Retinal pigment epithelial cell (primary cell): ENCODE measurements at places on chromosomes 13 and 19.
A peak's percentile ranks its signal among the peaks of the same experiment; 100 is the strongest.

- DNase-seq = no peak
Measured at GRCh38 chr13:22024381-22024994, 353.6 kb downstream of the FGF9 start.

DNA sequence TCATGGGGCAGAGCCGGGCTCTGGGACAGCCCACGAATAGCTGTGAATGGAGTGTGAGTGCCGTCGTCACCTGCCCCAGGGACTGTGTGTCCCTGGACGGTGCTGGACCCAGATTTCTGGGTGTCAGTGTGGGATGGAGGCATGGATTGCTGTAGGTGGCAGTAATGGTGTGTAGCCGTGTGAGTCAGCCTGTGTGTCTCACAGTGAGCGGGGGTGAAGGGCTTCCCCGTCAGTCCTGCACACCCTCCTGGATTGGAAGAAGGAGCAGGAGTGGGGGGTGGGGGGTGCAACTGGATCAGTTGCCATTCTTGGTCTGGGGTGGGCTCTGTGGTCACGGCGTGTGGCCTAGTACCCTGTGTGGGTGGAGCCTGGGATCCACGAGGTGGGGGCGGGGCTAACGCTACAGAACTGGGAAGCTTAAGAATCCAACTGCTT lies 6.5 kb upstream of the LTBP4 start:
- DNase-seq = no peak

DNA sequence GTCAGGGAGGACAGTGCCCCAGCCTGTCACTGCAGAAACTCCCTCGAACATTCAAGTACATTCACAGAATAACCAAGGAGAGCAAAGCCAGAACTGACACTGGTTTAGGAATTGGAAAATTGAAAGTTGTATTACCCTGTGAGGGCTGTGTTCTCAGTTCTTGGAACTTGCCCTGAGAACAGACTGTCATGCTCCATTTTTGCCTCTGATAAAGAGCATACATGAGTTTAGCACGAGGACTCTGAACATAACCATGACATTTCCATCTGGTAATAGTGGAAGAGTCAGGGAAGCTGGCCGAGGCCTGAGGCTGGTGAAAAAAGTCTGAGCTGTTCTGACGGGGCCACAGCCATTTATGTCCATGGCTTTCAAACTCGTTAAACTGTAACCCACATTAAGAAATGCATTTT lies 15.2 kb upstream of the SLC25A30 start:
- DNase-seq = no peak

DNA sequence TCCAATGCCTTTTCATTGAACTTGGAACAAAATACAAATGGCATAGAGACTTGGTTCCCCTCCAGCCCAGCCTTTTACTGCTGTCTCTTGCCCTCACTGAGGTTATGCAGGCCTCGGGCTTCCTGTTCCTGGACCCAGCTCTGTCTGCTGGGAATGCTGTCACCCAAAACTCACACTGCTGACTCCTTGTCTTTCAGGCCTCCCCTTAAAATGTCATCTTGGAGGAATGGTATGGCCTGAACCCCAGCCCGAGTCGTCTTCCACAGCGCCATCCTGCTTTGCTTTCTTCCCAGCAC lies 9.7 kb upstream of the ANKRD10 start:
- DNase-seq = no peak

DNA sequence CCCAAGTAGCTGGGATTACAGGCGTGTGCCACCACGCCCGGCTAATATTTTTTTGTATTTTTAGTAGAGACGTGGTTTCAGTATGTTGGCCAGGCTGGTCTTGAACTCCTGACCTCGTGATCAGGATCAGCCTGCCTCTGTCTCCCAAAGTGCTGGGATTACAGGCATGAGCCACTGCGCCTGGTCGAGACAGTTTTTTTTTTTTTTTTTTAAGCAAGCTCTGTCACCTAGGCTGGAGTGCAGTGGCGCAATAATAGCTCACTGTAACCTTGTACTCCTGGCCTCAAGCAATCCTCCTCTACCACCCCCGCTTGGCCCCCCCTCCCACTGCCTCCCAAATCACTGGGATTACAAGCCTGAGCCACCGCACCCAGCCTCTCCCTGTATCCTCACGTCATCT lies 6.4 kb upstream of the MAP2K7 start:
- DNase-seq = no peak

DNA sequence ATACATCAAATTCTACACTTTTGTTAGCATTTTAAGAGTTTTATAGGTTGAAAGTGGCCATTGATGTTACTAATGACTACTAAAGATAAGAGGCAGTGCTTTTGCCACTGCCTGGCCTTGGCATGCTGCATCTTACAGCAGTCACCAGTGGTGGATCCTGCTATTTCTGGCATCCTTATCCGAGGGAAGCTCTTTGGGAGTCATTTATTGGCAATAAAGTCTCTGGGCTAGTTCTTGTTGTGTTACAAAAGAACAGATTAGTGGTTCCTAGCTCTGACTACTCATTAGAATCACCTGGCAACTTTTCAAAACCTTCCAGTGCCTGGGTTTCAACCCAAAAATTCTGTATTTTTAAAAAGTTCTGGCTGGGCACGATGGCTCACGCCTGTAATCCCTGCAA lies 94.5 kb downstream of the ZMYM2 start:
- no peak for DNase-seq

GRCh38 chr19:35991731-35992450 lies 3.1 kb upstream of the SDHAF1 start:
- no peak for DNase-seq

GRCh38 chr13:80259159-80259558 lies 81.8 kb downstream of the SPRY2 start:
- DNase-seq = no peak

GRCh38 chr19:10911579-10912363 lies 16.7 kb downstream of the YIPF2 start:
- DNase-seq = no peak

- DNase-seq = no peak
Measured at GRCh38 chr13:22092791-22093560, 422.1 kb downstream of the FGF9 start.

DNA sequence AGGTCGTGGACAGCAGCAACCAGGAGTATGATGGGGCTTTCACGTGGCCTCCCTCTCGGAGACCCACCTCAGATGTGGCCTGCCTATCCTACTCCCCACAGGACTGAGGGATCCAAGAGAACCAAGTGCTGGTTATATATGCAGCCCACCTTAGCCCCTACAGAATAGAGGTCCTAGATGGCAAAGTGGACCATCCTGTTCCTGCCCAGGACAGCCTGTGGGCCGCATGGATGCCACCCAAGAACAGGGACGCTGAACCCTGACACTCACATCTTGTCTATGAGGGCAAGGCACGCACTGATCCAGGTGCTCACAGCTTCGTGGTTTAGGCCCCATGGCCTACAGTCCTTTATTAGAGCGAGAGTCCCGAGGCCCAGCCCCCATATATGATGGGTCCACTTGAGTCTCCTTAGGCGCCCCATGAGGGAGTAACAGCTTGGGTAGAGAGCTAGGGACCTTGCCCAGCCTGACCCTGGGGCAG lies 1.5 kb upstream of the SLC27A5 start:
- DNase-seq = no peak

DNA sequence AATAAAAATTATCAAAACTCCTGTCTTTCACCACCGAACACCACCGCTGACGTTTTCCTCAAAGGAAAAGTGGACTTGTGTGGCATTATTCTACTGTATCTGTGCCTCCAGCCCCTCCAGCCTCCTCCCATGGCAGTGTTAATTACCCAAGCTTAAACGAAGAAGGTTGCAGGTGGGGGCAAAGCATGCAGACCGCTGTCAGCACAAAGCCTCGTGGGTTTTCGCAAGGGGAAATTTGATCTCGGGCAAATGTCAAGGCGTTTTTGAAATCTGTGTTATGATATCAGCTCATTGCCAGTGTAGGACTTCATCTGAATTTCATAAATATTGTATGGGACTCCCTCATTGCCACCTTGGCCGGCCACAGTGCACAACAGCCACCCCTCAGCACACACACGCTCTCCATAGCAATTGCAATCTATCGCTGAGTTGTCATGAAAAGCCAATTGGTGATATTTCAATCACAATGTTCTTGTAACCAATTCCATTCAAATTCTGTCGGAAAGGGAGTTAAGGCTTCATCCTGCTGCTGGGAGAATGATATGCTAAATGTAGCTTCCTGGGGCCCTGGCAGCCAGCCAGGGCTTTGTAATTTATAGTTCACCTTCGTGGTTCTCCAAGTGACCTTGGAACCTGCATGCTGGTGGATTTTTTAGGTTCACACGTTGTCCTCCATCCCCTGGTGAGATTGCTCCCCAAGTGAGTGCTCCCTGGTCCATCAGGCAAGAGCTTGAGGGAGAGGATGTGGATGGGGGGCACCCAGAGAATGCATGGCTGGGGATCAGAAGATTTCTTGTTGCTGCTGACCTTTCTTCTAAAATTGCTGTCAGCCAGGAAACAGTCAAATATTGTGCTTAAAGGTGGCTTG lies 16.6 kb downstream of the CHST8 start:
- no peak for DNase-seq

GRCh38 chr13:51590971-51591627 lies 6.8 kb downstream of the WDFY2 start:
- no peak for DNase-seq

GRCh38 chr13:85277748-85278147 lies 521.5 kb downstream of the SLITRK6 start:
- DNase-seq = peak; percentile 63

DNA sequence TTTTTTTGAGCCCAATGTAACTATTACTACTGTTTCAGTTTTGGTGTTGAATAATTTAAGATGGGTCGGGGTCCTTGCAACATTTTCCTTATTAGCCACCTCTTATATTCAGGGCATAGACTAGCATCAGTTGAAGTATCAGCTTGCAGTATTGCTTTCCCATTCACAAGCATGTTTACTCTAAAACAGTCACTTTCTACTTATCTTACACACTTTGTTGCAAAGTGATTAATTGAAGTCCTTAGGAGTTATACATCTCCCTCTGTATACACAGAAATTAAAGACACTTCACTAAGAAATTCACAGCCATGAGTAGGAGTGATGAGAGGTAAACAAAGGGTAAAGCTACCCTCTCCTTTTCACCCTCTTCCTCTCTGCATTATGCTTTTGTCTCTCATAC lies 27.6 kb downstream of the SLAIN1 start:
- no peak for DNase-seq

GRCh38 chr13:90055121-90055520 lies 1292.4 kb upstream of the MIR17HG start:
- no peak for DNase-seq

DNA sequence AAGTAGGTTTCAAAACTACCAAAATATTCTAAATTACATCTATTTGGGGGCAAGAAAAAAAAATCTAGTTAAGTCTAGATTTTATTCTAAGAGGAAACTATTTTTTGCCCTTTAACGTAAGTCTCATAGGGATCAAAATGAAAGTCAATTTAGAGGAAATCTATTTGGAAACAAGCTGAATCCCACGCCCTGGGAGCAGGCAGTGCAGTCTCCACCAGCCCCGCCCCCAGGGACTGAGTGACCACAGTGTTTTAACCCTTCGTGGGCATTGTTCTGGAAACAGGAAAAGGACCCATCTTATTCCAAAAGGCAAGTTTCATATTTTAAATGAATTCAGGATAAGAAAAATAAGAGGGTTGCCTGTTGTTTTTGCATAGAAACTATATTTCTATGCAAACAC lies 209.7 kb downstream of the SPRY2 start:
- peak; percentile 73 for DNase-seq

- no peak for DNase-seq
Measured at GRCh38 chr19:11232555-11232954, 6.9 kb upstream of the ANGPTL8 start.

GRCh38 chr19:45527731-45528130 lies 20.5 kb downstream of the VASP start:
- no peak for DNase-seq

DNA sequence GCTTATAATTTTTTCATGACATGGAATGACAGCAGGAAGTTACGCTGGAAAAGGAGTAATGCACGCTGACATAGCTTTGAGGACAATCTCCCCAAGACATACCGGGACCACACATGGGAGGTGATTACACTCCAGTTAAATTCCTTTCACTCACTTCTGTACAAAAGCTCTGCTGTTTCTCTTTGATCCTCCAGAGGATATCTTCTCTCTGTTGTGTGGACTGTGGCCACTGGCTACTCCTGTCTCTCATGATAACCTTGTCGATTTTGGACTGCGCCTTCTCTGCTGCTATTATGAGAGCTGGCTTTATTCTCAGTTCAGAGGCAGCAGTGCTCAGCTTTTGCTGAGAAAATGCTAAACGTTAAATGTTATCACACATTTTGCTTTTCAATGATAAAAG lies 464.6 kb downstream of the FGF9 start:
- DNase-seq = no peak

DNA sequence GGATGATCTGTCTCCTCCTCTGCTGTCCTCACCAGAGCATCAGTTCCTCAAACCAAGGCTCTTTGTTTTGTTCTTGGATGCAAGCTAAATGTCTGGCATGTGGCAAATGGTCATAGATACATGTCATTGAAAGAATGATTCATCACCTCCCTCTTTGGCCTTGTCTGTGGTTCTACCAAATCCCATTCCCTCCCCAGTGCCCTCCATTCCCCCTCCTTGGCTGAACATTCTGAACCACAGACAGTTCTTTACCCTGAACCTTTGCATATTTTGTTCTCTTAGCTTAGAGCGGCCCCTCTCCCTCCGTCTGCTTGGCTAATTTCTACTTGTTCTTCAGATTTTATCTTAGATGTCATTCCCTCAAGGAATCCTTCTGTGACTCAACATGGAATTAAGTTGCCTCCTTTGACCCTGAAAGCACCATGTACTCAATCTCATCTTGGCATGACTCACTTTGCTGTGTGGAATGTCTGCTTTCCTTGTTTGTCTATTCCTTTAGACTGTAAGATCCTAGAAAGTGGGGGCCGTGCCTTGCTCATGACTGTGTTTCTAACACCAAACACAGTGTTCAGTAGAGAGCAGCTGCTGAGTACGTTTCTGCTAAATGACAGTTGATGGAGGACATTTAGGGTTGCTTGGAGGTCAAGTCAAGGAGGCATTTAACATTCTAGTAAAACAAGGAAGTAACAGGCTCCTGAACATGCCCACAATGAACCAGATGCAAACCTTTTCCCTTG lies 8.1 kb downstream of the ALOX5AP start:
- peak; percentile 96 for DNase-seq

DNA sequence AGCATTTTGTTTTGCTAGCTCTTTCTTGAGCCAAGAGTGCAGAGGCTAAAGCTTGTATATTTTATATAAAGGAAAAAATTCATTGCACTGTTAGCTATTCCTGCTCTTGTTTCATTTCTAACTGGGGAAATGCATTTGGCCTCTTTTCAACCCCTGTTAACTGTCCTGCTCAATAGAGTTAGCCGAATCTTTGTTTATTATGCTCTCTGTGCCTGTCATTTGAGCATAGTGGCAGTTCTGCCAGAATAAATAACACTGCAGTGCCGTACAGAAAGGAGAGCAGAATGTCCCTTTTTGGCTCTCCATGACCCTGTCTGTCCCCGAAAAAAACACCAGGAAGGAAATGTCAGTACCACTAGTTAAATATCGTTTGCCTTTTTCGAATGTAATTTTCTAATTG lies 350.8 kb downstream of the MYO16 start:
- no peak for DNase-seq

- no peak for DNase-seq
Measured at GRCh38 chr19:23822735-23823134, 64.0 kb upstream of the ZNF681 start.
